ENCODE measurements at places on chromosomes 1 and 21.

DNA sequence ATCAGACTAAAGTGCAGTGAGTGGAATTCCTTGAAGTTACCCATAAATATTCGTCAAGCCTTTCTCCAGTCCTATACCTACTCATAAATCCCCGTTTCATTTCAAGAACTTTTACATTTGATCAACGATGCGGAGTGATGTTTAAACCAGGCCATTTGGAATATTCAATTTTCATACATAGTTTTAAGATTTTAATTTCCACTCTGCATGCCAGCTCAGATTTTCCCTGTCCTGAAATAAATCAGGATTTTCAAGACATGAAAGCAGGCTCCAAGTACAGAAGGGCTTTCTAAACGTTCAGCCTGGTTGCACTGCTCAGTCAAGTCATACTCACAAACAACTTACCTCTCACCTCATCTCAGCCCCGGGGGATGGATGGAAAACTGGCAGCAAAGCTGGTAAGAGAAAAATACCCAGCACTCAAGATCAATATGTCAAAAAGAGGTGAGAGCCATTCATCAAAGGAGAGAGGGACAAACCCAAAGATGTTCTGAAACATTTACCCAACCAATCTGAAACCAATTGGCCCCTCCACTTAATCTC lies 418.5 kb downstream of the PLPP3 start:
- DNase-seq, result no peak

- DNase-seq, result no peak
Measured at GRCh38 chr1:186700722-186701121, 20.5 kb upstream of the PTGS2 start.

- DNase-seq, result no peak
Measured at GRCh38 chr1:32180186-32181060, 948 bp downstream of the TXLNA start.

DNA sequence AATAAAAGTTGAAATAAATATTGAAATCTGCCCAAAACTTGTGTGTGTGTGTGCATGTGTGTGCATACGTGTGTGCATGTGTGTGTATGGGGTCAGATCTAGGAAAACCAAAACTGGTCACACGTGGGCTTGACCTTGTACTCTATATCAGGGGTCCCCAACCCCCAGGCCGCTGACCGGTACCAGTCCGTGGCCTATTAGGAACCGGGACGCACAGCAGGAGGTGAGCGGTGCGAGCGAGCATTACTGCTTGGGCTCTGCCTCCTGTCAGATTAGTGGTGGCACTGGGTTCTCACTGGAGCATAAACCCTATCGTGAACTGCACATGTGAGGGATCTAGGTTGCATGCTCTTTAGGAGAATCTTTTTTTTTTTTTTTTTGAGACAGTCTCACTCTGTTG lies 8.7 kb downstream of the DOP1B start:
- no peak for DNase-seq

DNA sequence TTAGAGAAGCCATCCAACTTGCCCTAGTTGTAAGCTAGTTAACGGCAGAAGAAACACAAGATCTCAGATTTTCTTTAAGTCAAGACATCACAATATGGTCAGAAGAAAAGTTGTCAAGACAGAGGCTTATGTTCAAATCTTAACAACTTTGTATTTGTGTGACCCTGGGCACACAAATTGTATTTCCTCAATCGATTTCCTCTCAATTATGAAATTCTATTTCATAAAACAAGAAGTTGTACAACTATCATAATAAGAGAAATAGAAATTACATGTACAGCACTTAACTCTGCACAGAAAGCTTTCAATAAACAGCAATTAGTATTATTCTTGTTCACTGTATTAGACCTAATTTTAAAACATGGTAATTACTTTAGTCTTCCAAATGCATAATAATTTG lies 62.9 kb upstream of the SDC3 start:
- DNase-seq, result no peak

DNA sequence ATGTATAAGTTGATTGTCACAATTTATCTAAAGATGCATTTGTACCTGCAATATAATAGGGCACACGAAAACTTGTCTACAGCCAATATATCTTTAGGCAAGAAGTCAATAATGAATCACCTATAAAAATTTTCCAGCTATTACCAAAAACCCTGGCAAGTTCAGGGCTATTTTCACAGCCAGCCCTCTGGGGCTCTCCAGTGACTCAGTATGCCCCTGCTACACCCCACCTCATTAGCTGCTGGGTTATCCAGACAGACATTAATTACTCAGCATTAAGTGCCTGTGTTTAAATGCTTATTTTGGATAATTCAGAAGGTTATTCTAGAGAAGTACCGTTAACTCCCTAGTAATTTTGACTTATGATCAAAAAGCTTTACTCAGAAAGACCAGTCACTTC lies 220.2 kb downstream of the TBX15 start:
- no peak for DNase-seq

DNA sequence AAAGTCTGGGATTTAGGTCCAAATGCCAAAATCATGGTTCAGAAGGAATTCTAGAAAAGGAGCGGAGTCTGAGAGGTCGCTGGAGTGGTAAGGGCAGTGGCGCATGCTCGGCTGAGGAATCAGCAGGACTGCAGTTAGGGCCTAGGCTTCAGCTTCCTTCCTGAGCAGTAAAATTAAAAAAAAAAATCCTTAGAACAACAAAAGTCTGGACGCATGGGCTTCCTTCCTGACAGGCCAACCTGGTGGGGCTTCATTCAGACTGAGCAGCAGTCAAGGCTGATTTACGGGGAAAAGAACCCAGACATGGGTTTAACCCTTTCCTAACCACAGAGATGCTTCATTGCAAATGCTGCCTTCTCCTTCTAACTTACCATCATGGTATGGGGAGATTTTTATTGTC lies 17.1 kb downstream of the RNF220 start:
- no peak for DNase-seq

All from NCI-H524 treated with DMSO at 0.1 percent for 48 hours (cell line).